ENCODE measurements at places on chromosomes 1 and 21. TPM values are rescaled to one million over a fixed set of nuclear protein-coding genes. Genes with fewer than 3 reads are reported as not detected.

Gene VTCN1
- polyA plus RNA-seq = not detected

- no peak for DNase-seq
These were observed 132.5 kb upstream of the ZNF648 start for GRCh38 chr1:182193908-182194550.

- DNase-seq = no peak
These were observed 172.2 kb upstream of the C8B start for GRCh38 chr1:57137980-57138379.

DNA sequence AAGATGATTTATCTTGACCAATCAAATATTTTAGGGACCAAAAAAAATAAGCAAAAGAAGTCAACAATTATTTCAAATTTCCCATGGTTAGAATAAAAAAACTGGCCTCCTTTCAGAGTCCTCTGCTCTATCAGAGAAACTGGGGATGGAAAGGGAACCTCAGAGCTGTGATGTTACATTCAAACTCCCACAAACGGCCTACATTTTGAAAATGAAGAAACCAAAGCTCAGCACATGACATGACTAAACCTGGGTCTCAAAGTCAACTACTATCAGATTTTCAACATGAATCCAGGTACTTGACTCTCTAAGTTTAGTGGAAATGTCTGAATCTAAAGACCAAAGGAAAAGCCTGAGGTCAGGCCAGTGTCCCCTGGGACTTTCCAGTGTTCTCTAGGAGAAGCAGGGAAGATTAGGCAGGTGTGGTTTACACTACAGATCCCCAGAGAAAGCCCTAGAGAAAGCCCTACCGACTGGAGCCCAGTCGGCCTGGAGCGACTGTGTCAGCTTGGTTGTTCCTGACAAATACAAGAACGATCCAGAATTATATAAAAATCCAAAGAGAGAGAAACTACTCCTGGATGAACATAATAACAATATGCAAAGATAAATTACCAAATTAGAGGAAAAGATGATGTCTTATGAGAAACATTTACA lies 24.8 kb downstream of the JAK1 start:
- DNase-seq = no peak

DNA sequence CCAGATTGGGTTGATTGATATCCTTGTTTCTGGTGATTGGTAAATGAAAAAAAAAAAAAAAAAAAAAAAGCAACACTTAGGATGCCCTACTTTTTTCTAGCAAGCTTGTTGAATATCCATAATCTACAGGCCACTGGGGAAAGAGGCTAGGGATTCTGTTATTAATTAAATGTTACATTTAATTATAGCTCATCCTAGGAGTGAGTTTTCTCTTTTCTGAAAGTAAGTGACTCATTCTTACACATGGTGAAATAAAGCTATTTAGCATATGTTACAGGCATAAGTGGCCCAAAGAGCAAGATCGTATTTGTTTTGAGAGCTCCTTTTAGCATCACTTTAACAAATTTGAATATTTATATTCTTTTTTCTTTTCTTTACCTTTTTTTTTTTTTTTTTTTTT lies 94.5 kb downstream of the FNBP1L start:
- DNase-seq = no peak

- DNase-seq = no peak
These were observed 138.1 kb upstream of the IRF2BP2 start for GRCh38 chr1:234748066-234748465.

- no peak for DNase-seq
These were observed 13.0 kb upstream of the IL10 start for GRCh38 chr1:206785182-206785765.

Gene HIVEP3
- 15.1 TPM for polyA plus RNA-seq

Gene SLC44A5
- 0.53 TPM for polyA plus RNA-seq

GRCh38 chr1:172425339-172425738 lies 4.9 kb downstream of the C1orf105 start:
- no peak for DNase-seq

Gene SPRR3
- not detected for polyA plus RNA-seq
